Caki2 (cell line): ENCODE measurements at places on chromosomes 11 and 22. TPM values are rescaled to one million over a fixed set of nuclear protein-coding genes. Genes with fewer than 3 reads are reported as not detected.

- DNase-seq, result no peak
Observed at GRCh38 chr11:61962213-61963015, 5.0 kb downstream of the FTH1 start.

- DNase-seq, result peak; percentile 24
Observed at GRCh38 chr11:119594639-119595249, 134.3 kb downstream of the NECTIN1 start.

GRCh38 chr11:1227551-1228100, 4.8 kb downstream of the MUC5B start:
- DNase-seq, result no peak

DNA sequence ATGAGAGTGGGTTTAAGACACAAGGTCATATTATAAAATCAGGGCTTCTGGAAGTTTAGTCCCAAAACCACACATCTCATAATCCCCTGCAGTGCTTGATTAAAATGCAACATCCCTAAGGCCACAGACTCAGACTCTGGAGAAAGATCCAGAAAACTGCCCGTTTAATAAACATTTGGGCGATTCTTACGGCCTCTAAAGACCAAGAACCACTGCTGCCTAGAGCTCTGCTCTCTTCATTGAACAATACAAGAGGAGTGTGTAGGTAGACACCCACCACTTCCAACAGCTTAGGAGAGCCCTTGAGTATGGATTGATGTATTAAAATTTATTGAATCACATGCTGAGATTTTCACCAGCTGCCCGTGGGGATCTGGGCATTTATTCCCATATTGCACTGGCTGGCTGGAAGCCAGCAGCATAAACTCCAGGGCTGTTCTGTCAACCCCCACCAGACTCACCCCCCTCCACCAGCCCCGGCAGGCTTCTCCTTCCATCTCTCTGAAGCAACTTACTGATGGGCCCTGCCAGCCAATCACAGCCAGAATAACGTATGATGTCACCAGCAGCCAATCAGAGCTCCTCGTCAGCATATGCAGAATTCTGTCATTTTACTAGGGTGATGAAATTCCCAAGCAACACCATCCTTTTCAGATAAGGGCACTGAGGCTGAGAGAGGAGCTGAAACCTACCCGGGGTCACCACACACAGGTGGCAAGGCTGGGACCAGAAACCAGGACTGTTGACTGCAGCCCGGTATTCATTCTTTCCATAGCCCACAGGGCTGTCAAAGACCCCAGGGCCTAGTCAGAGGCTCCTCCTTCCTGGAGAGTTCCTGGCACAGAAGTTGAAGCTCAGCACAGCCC, 749 bp upstream of the BEST1 start:
- peak; percentile 75 for DNase-seq

DNA sequence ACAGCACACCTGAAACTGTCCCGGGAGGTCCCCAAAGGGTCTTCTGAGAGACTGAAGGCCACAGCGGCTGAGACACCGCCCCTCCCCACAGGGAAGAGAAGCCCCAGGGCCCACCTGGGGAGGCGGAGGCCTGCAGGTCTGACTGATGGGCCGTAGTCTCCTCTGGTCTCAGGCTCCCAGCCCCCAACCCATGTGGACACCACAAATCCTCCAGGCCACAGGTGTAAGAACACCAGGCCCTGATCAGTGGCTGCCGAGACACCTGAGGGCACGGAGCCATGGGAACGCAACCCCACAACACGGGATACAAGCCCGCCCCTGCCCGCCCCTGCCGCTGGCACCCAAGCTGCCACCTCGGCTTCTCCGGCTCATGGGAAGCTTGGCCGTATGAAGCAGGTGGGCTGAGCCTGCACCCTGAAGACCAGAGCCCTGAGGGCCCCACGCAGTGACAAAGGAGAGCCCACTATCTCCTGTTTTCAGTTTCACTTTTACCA, 46.3 kb downstream of the BRD1 start:
- DNase-seq, result no peak

- DNase-seq, result no peak
Observed at GRCh38 chr22:26923531-26923930, 266.1 kb downstream of the MIAT start.

GRCh38 chr11:20511982-20512381, 87.4 kb upstream of the SLC6A5 start:
- no peak for DNase-seq

GRCh38 chr11:119681361-119681910, 47.6 kb downstream of the NECTIN1 start:
- DNase-seq, result no peak

DNA sequence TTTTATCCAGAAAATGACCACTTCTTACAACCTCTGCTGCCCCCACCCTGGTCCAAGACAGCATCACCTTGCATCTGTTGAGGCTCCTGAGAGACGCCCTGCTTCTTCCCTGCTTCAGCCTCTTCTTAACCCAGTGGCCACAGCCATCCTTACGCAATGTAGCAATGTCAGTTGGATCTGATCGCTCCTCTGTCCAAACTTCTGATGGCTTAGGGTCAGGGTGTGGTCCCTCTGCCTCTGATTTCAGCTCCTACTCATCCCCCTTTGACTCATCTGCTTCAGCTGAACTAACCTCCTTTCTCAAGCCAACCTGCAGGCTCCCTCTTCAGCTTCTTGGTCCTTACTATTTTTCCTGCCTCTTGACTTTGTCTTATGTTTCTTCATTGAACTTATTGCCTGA, 280.8 kb downstream of the KIRREL3 start:
- DNase-seq, result no peak

DNA sequence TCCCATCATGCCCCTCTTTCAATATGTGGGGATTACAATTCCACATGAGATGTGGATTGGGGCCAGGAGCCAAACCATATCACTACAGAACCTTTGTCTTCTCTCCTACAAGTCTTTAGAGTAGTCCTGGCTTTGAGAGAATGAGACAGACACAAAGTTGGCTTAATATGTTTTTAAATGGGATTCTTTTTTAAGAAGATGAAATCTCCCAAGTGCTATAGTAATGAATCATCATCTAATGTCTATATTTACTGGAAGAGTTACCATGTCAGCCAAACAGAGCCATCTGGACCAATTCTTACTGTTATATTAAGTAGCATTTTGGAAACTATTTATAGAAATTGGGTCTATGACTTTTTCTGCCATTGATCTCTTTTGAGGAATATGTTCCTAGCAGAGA, 38.1 kb upstream of the CARD18 start:
- DNase-seq, result no peak

DNA sequence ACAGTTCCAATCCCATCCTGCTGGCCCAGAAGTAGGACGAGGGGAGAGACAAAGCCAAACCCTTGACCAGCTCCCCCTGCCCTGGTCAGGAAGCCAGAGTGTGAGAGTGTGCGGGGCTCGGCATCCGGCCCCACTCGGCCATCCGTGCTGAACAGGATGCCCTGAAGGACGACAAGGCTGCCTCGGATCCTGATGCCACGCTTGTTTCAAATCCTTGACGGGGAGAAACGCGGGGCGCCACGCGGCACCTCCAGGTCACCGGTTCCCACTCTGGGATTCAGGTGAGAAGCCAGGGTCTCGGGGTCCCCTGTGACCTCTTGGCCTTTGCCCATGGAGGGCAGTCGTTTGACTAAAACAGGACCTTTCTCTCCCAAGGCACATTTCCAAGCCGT, 167.8 kb downstream of the BRD1 start:
- DNase-seq, result no peak

- no peak for DNase-seq
Observed at GRCh38 chr11:73311394-73311869, 3.4 kb downstream of the ARHGEF17 start.

DNA sequence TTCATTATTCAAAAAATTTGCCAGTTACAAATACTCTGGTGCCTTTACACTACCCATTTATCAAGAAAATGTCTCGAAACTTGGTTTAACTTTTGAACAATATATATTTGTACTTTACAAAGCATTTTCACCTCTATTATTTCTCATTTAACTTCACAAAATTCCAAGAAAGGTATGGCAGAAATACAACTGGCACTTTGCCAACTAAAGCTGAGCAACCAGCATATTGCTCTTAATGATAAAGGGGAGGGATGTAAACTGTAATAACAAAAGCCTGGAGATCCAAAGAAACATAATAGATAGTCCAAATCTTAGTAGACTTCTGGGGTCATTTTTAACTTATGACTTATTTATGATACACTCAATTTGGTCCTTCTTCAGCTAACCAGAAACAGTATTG, 7.7 kb downstream of the PITPNB start:
- no peak for DNase-seq

DNA sequence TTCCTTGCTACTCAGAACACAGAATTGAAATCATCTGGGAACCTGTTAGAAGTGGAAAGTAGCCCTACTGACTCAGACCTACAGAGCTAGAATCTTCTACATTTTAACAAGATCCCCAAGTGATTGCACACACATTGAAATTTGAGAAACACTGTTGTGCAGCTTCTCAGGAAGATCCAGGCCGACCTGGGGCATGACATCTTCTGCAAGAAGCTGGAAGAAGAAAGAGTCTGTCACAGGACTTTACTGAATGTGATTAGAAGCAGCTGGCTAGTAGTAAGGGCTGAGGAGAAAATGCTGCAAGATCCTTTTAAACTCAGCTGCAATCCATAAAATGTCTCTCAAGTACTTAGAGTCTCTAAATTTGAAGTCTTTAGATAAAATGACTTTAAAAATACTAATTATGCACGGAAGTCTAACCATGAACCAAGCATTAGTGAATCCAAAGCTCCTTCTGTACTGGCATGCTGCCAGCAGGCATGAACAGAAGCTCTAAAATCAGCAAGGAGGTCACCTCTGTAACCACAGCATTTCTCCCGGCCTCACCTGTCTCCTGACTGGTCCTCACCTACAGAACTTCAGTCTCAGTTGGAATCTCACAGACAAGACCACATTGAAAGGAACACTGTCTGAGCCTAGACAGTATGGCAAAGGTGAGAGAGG, 85.0 kb downstream of the SERGEF start:
- DNase-seq, result no peak

- DNase-seq, result no peak
Observed at GRCh38 chr11:44885919-44886789, 64.5 kb downstream of the TP53I11 start.

GRCh38 chr11:96318399-96318798, 24.6 kb downstream of the MAML2 start:
- DNase-seq, result no peak

DNA sequence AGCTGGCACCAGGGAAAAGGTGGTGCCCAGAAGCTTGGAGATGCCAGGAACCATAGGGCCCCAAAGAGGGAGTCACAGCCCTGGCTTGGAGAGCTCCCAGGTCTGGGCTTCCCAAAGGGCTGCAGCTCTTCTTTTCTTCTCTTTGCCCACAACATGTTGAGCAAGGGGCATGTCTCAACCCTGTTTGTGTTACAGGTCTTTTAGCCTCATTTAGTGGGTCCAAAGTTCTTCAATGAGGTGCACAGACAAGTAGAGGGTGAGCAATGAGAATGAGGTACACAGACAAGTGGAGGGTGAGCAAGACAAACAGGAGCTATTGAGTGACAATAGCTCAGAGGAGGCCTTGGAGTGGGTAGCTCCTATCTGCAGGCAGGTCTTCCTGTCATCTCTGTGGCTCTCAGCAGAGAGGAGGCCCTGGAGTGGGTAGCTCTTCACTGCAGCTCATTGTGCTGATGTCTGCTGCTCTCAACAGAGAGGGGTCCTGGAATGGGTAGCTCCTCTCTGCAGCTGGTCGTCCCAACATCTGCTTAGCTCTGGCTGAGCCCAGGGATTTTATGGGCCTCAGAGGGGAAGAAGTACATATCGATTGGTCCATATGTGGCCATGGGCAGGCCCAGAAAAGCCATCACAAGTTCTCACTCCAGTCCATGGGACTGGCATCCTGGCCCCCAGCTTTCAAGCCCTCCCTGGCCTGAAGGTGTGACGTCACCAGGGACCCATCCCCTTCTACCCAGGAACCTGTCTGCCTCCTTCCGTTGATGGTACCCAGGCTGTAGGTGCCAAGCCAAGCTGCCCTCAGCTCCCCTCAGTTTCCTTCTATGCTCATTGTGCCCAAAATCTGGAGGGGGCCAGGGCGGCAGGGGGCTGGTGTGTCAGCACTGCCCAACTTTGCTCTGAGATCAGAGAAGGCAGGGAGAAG, 34.9 kb downstream of the WBP2NL start:
- DNase-seq, result no peak

DNA sequence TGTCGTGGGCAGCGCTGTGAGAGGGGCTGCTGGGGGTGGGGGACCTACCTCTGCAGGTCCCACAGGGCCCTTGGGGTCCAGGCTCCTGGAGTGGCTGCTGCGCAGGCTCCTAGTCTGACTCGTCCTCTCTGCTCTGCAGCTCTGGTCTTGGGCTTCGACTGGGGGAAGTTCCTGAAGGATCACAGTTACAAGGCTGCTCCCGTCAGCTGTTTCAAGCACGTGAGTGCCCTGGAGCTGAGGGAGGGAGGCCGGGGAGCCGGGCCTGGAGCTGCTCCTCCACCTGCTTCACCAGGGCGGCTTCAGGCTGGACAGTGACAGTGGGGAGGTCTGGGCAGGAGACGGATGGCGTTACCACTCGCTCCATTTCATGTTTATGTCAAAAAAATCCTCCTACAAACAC, 11.9 kb downstream of the L3MBTL2 start:
- no peak for DNase-seq

- DNase-seq, result no peak
Observed at GRCh38 chr11:134356656-134357544, 25.1 kb downstream of the GLB1L2 start.

DNA sequence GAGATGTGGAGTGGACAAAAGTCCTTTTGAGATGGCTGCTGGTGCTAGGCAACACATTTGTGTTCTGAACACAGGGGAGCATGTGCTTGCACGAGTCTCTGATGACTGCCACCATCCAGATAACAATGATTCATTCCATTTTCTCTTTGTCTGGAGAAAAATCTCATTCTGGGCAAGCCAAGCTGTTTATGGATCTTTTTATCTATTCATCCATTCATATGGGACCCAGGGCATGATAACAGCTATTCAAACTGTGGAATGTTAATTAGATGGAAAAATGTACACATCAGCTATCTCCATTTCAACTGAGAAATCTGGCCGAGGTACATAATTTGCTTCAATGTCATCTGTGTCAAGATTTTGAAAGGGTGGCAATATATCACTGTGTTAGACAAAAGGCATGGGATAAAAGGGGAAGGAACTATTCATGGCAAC, 117.5 kb upstream of the ZBED5 start:
- no peak for DNase-seq

GRAP2 gene
- total RNA-seq, result not detected in 2 replicates

IGLL5 gene
- total RNA-seq, result not detected in 2 replicates

CELSR1 gene
- total RNA-seq, result 94.1 and 98.7 TPM in 2 replicates

TYMP gene
- 104 and 118 TPM in 2 replicates for total RNA-seq

GANAB gene
- 434 and 492 TPM in 2 replicates for total RNA-seq

ALG8 gene
- 27.6 and 108 TPM in 2 replicates for total RNA-seq

NXPE1 gene
- total RNA-seq, result not detected in 2 replicates

ACAD8 gene
- 7.5 and 8.2 TPM in 2 replicates for total RNA-seq

OR9Q2 gene
- not detected in 2 replicates for total RNA-seq

SULT4A1 gene
- total RNA-seq, result not detected in 2 replicates

PARVA gene
- total RNA-seq, result 12.8 and 14.8 TPM in 2 replicates

OR10A2 gene
- total RNA-seq, result not detected in 2 replicates

RFPL3 gene
- total RNA-seq, result not detected in 2 replicates

FOLR3 gene
- not detected in 2 replicates for total RNA-seq

TPP1 gene
- total RNA-seq, result 17.4 and 30.0 TPM in 2 replicates

DGCR6 gene
- 8.2 TPM in 1 of 2 replicates, not detected in the other for total RNA-seq
